Activated CD8-positive, alpha-beta memory T cell treated with anti-CD3 and anti-CD28 coated beads, Interleukin-2, amount 10 ng/mL, durations not matched to agents 7 days and 5 days (primary cell): ENCODE measurements at places on chromosomes 3 and 15.
A peak's percentile ranks its signal among the peaks of the same experiment; 100 is the strongest.

DNA sequence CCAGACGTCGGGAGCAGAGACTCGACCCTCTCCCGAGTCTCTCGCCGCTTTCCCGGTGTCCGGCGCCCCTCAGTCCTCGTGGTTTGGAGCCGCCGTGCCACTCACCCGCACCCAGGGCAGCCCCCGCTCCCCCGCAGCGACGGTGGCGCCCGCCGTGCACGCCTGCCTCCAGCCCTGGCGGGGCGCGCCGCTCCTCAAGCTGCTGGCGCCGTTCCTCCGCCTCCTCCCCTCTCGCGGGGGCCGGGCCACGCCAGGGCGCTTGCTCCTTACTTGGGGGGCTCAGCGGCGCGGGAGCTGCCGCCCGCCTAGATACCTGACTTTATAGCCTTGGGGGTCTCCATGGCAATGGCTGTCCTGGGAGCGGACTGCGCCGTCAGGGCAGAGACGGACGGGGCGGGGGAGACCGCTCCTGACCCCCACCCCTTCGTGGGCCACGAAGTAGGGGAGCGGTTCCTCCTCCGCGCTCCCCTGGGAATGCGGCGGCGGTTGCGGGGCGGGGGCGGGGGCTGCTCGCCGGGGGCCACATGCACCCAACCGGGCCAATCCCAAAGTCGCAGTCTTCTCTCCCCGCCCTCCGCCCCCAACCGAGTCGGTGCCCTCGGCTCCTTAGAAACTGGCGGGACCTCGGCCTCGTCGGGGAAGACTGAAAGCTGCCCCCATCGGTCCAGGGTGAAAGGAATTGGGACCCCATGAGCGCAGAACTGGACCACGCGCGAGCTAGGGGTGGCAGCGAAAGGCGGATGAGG, at the start of gene ANKRD63:
Gene ANKRD63, minus strand, starts transcription at position 196 of the 746 bp plus-strand sequence. CDS start 478 bp downstream, outside the sequence.
- peak within 1 kb of the TSS; percentile 58 for H3K4me3 ChIP-seq
- peaks cover 43% of the 10 kb centered on the region for H3K27me3 ChIP-seq
- H3K36me3 ChIP-seq = no peaks in the 10 kb centered on the region
- H3K27ac ChIP-seq = no peak within 1 kb of the TSS
- DNase-seq = no peak

DNA sequence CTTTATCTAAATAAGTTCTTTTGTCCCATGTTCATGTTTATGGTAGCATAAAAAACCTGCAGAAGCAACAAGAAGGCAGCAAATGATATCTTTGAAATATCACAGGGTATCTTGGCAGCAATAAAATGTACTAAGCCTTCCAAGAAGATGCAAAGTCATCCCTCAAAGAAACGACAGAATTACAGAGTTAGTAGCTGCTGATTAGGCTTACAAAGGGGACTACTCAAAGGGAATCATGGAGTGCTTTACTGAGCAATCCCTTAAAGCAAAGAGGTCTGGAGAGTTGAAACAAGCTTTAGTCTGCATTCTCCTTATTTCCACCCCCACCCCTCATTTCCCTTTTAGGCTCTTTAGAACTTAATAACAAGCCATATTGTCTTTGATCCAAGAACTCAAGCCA, 935.0 kb downstream of the SQOR start:
- H3K36me3 ChIP-seq = no peaks in the 10 kb centered on the region
- no peaks in the 10 kb centered on the region for H3K4me1 ChIP-seq
- H3K27me3 ChIP-seq = no peaks in the 10 kb centered on the region
- DNase-seq = no peak
- H3K27ac ChIP-seq = no peak overlapping the region
- H3K4me3 ChIP-seq = no peak overlapping the region

DNA sequence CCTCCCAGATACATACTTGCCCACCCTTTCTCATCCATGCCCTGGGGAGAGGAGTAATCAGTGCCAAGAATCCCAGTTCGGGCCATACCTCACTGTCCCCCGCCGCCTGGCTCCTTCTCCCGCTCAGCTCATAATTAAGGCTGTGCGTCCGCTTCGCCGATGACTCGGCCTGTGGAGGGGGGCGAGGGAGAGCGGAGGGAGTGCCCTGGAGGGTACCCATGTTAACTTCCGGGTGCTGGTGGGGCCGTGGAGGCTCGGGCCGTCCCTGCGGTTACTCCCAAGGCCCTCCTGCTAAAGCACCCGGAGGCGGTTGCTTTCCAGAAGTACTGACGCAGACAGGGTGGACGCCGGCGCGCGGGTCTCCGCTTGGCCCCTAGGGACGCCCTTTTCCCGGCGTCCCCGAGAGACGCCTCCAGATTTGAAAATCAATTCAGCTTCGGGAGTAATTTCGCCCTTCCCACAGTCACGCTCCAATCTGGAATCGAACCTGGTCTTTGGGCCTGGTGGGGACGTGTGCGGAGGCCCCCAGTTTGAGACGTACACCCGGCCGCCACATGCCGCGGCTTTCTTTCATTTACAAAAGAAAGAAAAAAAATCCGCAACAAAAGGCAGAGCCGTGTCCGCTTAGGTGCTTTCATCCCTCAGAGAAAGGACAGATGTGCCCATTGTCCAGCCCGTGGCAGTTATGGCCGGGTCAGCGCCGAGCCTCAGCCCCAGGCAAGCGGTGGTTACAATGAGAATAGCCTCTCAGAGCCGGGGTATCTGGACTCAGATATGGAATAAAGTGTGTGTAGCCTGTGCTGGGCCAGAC, 1.0 kb upstream of the ONECUT1 start:
- H3K36me3 ChIP-seq = no peaks in the 10 kb centered on the region
- no peak for DNase-seq
- H3K4me3 ChIP-seq = no peak overlapping the region
- H3K27me3 ChIP-seq = peaks cover 92% of the 10 kb centered on the region

DNA sequence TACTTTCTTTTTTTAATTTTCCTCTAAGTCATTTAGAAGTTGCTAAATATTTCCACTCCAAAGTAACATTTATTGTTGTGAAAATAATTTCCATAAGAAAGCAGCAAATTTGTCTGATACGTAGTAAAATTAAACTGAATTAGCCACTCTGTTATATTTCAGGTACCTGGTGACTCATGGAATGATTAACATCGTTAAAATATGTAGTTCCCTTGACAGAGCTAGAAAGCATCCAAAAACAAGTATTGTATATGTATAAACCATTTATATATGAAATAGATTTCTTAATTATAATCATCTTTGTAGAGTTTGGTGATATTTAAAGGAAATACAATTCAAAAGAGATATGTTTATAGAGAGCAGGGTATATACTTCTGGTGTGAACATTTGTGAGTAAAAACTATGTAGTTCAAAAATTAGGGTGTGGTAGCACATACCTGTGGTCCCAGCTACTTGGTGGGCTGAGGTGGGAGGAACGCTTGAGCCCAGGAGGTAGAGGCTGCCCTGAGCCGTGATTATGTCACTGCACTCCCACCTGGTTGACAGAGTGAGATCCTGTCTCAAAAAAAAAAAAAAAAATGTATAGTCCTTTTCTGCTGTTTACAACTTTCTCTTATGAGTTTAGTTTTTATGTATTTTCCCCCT, 36.6 kb downstream of the ATP11B start:
- H3K27ac ChIP-seq = no peak overlapping the region
- H3K4me1 ChIP-seq = peaks cover 15% of the 10 kb centered on the region
- H3K4me3 ChIP-seq = no peak overlapping the region
- H3K27me3 ChIP-seq = no peaks in the 10 kb centered on the region

GRCh38 chr3:4508048-4508981, 15.2 kb downstream of the ITPR1 start:
- H3K4me1 ChIP-seq = peaks cover 48% of the 10 kb centered on the region
- H3K27me3 ChIP-seq = no peaks in the 10 kb centered on the region
- H3K4me3 ChIP-seq = no peak overlapping the region
- H3K36me3 ChIP-seq = peaks cover 35% of the 10 kb centered on the region

DNA sequence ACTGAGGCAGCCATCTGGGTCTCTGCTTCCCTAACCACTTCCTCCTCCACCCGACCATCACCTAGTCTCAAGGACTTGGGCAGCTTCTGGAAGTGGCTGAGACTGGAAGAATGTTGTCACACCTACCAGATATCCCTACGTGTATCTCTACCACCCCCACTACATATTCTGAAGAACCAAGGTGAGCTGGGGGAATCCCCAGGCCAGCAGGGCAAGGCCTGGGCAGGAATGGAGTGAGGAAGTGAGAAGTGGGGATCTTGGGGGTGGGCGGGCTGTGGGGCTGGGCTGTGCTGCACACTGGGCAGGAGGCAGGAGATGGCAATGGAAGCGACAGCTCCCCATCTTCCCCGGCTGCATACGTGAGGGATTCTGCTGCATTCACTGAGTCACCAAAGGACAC, 17.5 kb upstream of the ALDH1A3 start:
- no peak overlapping the region for H3K27ac ChIP-seq
- H3K27me3 ChIP-seq = peaks cover 15% of the 10 kb centered on the region
- no peak overlapping the region for H3K4me3 ChIP-seq

GRCh38 chr3:16056217-16056616, 118.3 kb upstream of the GALNT15 start:
- H3K36me3 ChIP-seq = no peaks in the 10 kb centered on the region
- DNase-seq = no peak
- no peak overlapping the region for H3K4me3 ChIP-seq
- H3K27ac ChIP-seq = no peak overlapping the region
- H3K4me1 ChIP-seq = no peaks in the 10 kb centered on the region

- no peak overlapping the region for H3K4me3 ChIP-seq
- H3K4me1 ChIP-seq = no peaks in the 10 kb centered on the region
- H3K27ac ChIP-seq = no peak overlapping the region
- no peak for DNase-seq
Observed at GRCh38 chr15:89724621-89725020, 26.4 kb downstream of the MESP1 start.

- no peak overlapping the region for H3K4me3 ChIP-seq
- no peaks in the 10 kb centered on the region for H3K36me3 ChIP-seq
- DNase-seq = no peak
- H3K4me1 ChIP-seq = peaks cover 25% of the 10 kb centered on the region
Observed at GRCh38 chr3:177557548-177557947, 360.3 kb upstream of the TBL1XR1 start.

GRCh38 chr3:59450946-59451763, 401.3 kb upstream of the CFAP20DC start:
- H3K4me3 ChIP-seq = peak overlapping the region; percentile 61
- peak overlapping the region; percentile 99 for H3K27ac ChIP-seq
- peaks cover 47% of the 10 kb centered on the region for H3K4me1 ChIP-seq
- DNase-seq = peak; percentile 88
- peaks cover 30% of the 10 kb centered on the region for H3K36me3 ChIP-seq
- H3K27me3 ChIP-seq = no peaks in the 10 kb centered on the region

- no peak overlapping the region for H3K4me3 ChIP-seq
- no peaks in the 10 kb centered on the region for H3K4me1 ChIP-seq
- peaks cover 36% of the 10 kb centered on the region for H3K36me3 ChIP-seq
- no peak for DNase-seq
Observed at GRCh38 chr3:195352895-195353488, 82.0 kb upstream of the XXYLT1 start.

- no peak for DNase-seq
- H3K27ac ChIP-seq = no peak overlapping the region
- no peaks in the 10 kb centered on the region for H3K27me3 ChIP-seq
- no peaks in the 10 kb centered on the region for H3K4me1 ChIP-seq
Observed at GRCh38 chr15:47506329-47507100, 210.8 kb upstream of the SEMA6D start.

- no peak for DNase-seq
- peaks cover 9% of the 10 kb centered on the region for H3K27me3 ChIP-seq
- no peaks in the 10 kb centered on the region for H3K36me3 ChIP-seq
- peaks cover 12% of the 10 kb centered on the region for H3K4me1 ChIP-seq
- peak overlapping the region; percentile 6 for H3K4me3 ChIP-seq
- no peak overlapping the region for H3K27ac ChIP-seq
Observed at GRCh38 chr3:120559242-120560061, 36.7 kb upstream of the NDUFB4 start.

DNA sequence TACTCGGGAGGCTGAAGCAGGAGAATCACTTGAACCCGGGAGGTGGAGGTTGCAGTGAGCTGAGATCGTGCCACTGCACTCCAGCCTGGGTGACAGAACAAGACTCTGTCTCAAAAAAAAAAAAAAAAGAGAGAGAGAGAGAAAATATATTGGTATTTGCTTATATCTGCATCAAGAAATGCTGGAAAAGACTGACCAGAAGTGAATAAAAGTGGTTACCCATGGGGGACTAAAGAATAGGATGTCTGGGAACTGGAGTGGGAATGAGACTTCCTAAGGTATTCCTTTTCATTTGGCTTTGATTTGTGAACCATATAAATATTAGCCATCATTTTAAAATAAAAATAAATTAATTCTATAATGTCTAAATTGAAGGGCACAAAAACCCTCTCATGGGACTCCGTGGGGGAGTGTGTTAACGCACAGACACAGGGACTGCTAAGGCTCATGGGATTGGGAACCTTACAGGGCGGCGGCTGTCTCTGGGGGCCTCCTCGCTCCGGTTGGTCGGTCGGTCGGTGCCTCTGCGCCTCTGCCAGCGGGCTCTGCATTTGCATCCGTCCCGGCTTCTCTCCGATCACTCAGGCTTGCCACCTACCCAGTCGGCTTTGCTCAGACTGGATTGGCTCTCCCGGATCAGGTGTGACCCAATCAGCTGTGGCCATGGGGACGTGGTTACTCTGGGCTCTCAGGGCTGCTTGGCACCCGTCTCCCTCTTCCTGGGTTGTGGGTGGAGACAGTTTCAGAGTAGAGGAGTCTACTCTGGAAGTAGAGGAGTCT, 12.7 kb upstream of the TSPAN3 start:
- H3K27me3 ChIP-seq = no peaks in the 10 kb centered on the region
- peaks cover 34% of the 10 kb centered on the region for H3K4me1 ChIP-seq
- H3K4me3 ChIP-seq = peak overlapping the region; percentile 21
- no peak overlapping the region for H3K27ac ChIP-seq
- no peaks in the 10 kb centered on the region for H3K36me3 ChIP-seq
- peak; percentile 67 for DNase-seq

DNA sequence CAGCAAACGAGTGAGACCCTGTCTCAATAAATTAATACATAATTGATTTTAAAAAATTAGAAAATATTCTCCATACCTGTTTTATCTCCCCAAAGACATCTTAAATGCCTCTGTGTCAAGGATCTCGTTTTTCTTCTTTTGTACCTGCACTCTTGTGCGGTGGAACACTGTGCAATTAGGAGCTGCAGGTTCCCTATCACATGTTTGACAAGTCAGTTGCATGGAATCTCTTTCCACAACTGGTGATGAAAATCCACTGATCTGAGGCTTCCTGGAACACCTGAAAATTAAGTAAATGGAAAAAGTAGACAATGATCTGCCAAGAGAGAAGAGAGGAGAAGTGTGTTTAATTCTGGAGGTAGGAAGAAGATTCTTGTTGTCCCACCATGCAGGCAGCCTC, 3.0 kb upstream of the SNX22 start:
- peaks cover 11% of the 10 kb centered on the region for H3K27me3 ChIP-seq
- no peak overlapping the region for H3K27ac ChIP-seq
- H3K4me1 ChIP-seq = peaks cover 27% of the 10 kb centered on the region
- no peak for DNase-seq
- H3K4me3 ChIP-seq = no peak overlapping the region
- peaks cover 2% of the 10 kb centered on the region for H3K36me3 ChIP-seq

DNA sequence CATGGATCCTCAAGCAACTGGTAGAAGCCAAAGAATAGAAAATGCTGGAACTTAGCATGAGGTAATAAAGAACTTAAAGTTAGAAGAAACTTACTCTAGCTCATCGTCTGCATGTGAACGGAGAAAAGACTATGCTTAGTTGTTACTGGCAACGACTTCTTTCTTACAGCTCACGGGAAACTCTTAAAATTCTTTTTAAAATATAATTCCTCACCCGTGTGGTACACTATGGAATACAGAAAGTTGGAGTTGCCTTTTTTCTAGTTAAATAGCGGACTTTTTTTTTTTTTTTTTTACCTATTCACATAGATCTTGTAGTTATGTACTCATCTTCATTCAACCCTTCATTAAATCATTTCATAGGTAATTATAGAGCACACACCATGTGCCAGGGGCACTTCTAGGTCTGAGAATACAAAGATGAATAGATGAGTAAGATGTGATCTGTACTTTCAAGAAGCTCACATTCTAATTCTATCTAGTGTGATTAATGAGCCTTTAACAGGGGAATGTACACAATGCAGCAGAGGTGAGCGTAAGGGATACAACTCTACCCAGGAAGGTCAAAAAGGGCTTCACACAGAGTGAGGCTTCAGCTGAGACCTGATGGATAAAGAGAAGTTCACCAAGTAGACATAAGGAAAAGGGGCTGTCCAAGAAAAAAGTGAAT, 18.4 kb upstream of the KCNMB2 start:
- H3K4me3 ChIP-seq = no peak overlapping the region
- H3K4me1 ChIP-seq = no peaks in the 10 kb centered on the region
